ENCODE measurements at places on chromosomes 3 and 15. TPM values are rescaled to one million over a fixed set of nuclear protein-coding genes. Genes with fewer than 3 reads are reported as not detected.

Gene CIDEC
- total RNA-seq, result not detected

Gene CHSY1
- 50.8 TPM for total RNA-seq

Gene CTXN2
- 0.05 TPM for total RNA-seq

Gene ROBO2
- 1.3 TPM for total RNA-seq

Gene CLSTN2
- 0.03 TPM for total RNA-seq

Gene BTLA
- total RNA-seq, result not detected

Gene PLA2G4E
- total RNA-seq, result not detected

Gene CMC1
- total RNA-seq, result 15.9 TPM

Gene TPRG1
- total RNA-seq, result not detected

Gene SUSD5
- 16.3 TPM for total RNA-seq

Gene TGM4
- total RNA-seq, result 0.46 TPM

Gene PIGZ
- 6.3 TPM for total RNA-seq

Gene CLDN16
- total RNA-seq, result not detected

Gene BCHE
- 1.5 TPM for total RNA-seq

Gene SNTN
- not detected for total RNA-seq

Gene POC1A
- total RNA-seq, result 25.7 TPM

Gene C3orf22
- not detected for total RNA-seq

Gene CD86
- total RNA-seq, result not detected

Gene GHSR
- not detected for total RNA-seq

Gene LHFPL4
- total RNA-seq, result not detected

Gene SERINC4
- not detected for total RNA-seq

Gene PPM1M
- 9.7 TPM for total RNA-seq

Gene SELENOS
- 74.9 TPM for total RNA-seq

Gene MUC20
- not detected for total RNA-seq

Gene NEIL1
- 3.4 TPM for total RNA-seq

Gene LEO1
- 30.1 TPM for total RNA-seq

Gene VPS13C
- total RNA-seq, result 47.3 TPM

Gene CACNA1D
- 23.0 TPM for total RNA-seq

Gene COL7A1
- 40.0 TPM for total RNA-seq

Gene RASL12
- 0.67 TPM for total RNA-seq

Gene ACSBG1
- total RNA-seq, result 0.31 TPM

Gene MEX3B
- total RNA-seq, result 8.5 TPM

Gene SNX22
- 2.3 TPM for total RNA-seq

Gene ANKRD63
- total RNA-seq, result 0.72 TPM

Gene TERC
- 6.0 TPM for total RNA-seq

Gene KIF7
- 6.5 TPM for total RNA-seq

Gene TRPM1
- not detected for total RNA-seq

Gene CRABP1
- 6.7 TPM for total RNA-seq

Gene HYAL1
- total RNA-seq, result 0.18 TPM

Gene CASR
- total RNA-seq, result not detected

Gene PAQR9
- 0.36 TPM for total RNA-seq

Gene SMCO1
- total RNA-seq, result not detected

Gene CSTA
- total RNA-seq, result not detected

Gene SLCO2A1
- 0.62 TPM for total RNA-seq

Gene XCR1
- total RNA-seq, result not detected

Gene CNTN3
- total RNA-seq, result not detected

Gene ANKUB1
- total RNA-seq, result not detected

Gene TRIM71
- 0.18 TPM for total RNA-seq

Gene SIDT1
- total RNA-seq, result not detected

Gene CYP8B1
- total RNA-seq, result 0.08 TPM

Gene USP8
- total RNA-seq, result 57.3 TPM

Gene CPEB1
- total RNA-seq, result 19.5 TPM

Gene UROC1
- not detected for total RNA-seq

Gene TADA3
- 61.3 TPM for total RNA-seq

Gene MEGF11
- 0.95 TPM for total RNA-seq

Gene NLGN1
- total RNA-seq, result 0.85 TPM

Gene TTLL13
- 0.39 TPM for total RNA-seq

Gene SLC51B
- 0.51 TPM for total RNA-seq

Gene PIGBOS1
- 13.4 TPM for total RNA-seq
